SK-N-SH (cell line): ENCODE measurements at places on chromosomes 5 and 9. TPM values are rescaled to one million over a fixed set of nuclear protein-coding genes. Genes with fewer than 3 reads are reported as not detected.

DNA sequence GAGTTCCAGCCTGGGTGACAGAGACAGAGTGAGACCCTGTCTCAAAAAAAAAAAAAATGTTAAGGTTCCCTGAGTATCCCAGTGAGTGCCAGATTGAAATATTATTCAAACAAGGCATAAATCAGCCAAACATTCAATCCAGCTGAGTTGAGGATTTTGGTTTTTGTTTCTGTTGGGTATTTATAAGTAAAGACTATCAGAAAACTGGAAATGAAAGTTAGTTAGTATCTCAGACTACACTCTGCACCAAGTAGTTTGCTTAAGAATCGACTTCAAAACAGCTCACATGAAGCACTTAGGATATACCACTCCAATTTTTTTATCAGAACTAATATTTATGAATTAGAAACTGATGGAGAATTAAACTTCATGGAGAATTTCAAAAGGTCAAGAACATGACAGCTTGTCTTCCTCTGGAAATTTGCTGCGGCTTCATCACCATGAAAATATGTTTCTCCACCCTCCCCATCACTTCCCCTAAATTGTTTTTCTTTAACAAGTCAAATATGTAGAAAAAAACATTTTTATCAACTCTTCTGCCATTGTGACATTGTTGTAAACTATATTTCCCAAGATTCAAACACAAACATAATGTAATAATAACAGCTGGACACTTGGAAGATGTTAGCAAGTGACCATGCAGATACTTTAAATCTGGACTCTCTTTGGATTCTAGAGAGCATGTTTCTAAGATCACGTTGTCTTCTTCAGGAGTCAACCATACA, 110.0 kb upstream of the PTGER4 start:
- DNase-seq = no peak

DNA sequence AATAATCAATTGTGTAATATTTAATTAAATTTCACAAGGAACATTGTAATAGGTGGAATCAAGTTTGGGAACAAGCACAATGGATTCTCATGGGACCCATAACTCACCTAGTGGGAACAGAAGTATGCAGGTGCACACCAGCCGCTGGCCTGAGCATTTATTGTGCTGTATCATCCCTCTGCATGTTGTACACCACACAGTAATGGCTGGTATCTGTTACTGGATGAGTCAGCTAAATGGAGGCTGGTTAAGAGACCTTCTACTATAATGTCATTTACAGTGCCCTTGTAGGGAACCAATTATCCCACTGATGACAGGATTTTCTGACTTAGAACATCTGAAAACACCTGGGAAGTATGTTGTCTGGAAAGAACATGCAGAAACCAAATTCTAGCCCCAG, 3.2 kb upstream of the MAP3K1 start:
- DNase-seq = peak; percentile 31

DNA sequence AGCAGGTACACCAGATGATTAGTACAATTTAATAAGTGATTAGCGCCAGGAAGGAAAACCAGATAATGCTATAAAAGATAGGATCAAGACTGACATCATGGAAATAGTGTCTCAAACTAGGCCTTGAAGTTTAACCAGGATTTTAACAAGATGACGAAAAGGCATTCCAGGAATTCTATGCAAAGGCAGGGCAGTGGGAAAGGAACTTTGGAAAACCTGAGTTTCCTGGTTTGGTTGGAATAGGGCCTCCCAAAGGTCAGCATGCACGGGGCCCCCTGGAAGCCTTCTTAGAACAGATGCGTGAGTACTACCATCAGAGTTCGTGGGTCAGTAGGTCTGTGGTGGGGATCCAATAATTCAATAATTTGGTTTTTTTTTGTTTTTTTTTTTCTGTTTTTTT, 935.2 kb upstream of the DMAC1 start:
- no peak for DNase-seq

DNA sequence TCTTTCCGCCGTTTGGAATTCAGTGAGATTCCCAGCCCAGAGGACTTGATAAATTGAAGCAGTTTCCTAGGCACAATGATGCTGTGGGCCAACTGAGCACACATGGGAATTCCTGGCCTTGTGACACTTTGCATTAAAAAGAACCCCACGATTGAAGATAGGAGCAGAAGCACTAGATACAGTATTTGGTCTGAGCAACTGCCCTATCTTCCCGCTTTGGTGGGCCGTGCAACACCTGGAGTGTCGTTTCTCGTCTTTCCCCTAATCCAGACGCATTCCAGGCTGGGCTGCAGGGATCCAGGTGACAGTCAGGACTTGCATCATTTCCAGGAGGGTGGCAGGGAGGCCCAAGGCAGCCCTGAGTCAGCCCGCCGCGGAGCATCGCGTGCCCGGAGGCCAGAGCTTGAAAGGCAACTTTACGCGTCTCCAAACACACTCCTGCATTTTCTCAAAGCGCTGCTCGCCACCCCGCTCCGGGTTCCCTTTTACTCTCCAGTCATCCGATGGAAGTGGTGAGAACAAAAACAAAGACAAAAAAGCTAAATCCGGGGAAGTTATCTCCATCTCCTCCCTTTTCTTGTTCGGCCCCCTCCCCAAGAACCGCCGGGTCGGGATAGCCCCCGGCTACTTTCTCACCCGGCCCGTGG, 753 bp upstream of the STC2 start:
- DNase-seq = no peak

DNA sequence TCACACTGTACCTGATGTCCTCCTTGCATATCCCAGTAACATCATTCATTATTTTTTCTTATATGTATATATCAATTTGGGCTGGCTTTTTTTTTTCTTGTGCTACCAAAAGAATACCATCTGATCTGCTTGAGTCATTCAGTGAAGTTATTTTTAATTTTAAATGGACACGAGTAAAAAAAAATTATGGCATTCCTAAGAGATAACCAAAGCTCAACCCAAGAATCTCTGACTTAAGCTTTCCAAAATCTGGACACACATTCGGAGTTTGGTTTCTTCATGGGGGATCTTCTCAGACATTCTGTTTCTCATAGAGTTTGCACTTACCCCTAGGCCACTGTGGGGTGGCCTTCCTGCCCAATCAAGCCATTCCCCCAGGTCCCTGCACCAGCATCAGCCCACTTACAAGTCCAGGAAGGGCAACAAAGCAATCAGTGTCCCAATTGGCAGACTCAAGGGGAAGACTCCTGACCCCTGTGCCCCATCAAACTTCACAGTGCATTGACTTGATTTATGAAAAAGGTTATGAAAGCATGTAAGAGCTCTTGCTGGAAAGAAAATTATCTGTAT, 49.2 kb upstream of the SPDL1 start:
- no peak for DNase-seq

GRCh38 chr5:77426670-77427069, 65.4 kb downstream of the WDR41 start:
- no peak for DNase-seq

- no peak for DNase-seq
These were observed 4.0 kb upstream of the TNPO1 start for GRCh38 chr5:72812488-72812887.

- DNase-seq = no peak
These were observed 657.2 kb downstream of the TLE1 start for GRCh38 chr9:81032030-81032572.

DNA sequence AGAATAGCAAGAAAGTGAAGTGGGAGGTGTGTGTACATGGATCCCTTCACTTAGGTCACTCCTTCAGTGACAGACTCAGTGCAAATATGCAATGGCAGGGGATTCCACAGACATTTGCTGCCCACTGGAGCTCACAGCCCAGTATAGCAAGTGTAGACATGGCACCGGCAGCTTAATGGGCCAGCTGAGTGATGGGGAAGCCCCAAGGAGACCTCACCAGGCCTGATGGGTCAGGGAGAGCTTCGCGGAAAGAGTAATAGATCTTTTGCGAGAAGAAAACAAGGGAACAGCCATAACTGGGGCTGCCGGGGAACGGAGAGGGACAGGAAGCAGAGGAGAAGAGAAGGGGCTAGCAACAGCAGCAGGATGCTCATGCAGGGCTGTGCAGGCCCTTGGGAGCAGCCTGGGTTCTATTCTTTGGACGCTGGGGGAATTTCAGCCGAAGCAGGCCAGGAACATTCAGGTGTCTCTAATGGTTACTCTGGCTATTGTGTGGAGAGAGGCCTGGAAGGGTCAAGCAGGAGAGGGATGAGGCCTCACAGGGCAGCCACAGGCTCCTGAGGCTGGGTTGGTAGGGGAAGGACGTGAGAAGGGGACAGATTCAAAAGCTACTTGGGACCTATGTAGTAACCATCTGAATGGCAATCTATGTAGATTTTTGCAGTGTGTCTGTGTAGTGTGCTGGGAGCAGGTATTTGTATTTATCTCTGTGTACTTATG, 27.0 kb downstream of the TCF7 start:
- DNase-seq = no peak

DNA sequence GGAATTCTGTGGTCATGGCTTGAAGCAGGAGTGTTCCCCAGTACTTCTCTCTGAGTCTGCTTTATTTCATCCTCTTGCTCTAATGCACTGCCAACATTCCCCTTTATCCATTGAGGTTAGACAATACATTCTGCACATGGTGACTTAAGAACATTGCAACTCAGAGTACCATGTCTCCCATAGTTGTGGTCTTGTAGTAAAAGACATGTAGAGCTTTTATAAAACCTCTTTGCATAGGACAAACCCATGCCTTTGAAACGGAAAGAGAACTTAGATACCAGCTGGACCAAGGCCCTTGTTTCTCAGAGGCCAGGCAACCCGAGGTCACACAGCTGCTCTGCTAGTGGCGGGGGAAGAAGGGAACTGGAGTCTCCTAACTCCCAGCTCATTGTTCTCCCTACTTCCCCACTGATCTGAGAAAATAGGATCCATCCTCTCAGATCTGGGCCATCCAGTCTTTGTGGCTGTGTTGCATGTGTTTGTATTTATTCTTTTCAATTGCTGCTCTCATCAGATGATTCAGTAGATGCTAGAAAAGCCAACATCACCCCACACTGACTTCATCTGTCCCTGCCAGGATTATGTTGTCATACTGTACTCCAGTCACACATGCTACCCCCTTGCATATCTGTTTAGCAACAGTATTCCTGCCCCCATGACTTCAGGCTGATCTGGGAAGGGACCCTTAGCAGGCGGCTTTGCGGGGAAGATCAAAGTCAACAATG, 236.9 kb downstream of the SAXO1 start:
- DNase-seq = no peak

DNA sequence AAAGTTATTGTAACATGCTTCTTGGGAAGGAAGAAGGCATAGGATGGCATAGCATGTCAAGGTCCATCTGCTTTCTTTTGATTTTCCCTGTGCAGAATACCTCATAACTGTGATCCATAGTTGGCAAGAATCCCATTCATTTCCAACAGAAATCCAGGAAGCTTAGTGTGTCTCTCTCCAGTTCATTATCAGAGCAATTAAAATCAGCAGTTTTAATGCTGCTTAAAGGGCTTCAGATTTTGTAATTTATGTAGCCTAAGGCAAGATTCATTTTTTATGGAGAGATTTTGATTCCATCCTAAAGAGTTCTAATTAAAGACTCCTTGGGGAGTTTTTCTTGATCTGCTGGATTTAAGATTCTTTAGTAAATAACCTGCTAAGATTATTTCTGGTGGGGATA, 560.1 kb downstream of the PDE4D start:
- DNase-seq = no peak

DNA sequence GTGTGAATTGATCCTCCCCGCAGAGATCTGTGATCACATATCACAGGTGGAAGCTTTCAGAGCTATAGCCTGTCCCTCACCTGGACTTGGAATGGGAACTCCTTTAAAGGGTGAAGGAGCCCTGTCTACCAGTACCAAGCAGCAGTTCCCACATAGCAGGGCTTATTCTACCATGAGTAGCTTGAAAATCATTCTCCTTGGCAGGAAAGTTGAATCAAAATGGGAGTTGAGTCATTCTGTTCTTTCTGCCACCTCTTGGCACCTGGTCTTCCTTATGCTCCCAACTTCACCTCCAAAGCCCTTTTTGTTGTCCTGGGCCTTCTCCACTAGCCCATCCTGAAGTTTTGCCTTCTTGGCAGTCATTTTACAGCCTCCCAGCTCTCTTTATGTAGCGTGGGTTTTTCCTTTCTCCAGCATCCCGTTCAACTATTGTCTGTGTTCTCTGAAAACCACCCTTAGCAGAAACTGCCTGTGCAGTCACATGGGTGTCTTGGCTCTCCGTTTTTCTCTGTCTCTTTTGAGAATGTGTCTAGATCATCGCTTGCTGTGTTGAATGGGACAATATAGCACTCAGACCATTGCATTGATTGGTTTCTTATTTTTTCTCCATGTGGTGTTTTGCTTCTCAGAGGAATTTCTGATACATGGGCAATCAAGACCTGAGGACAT, 222.2 kb downstream of the AOPEP start:
- no peak for DNase-seq

GRCh38 chr5:94103514-94104245, 362.3 kb upstream of the POU5F2 start:
- no peak for DNase-seq

GRCh38 chr5:131214609-131215227, 44.0 kb downstream of the LYRM7 start:
- DNase-seq = peak; percentile 21

- no peak for DNase-seq
These were observed 60.6 kb downstream of the DIAPH1 start for GRCh38 chr5:141558150-141558549.

DNA sequence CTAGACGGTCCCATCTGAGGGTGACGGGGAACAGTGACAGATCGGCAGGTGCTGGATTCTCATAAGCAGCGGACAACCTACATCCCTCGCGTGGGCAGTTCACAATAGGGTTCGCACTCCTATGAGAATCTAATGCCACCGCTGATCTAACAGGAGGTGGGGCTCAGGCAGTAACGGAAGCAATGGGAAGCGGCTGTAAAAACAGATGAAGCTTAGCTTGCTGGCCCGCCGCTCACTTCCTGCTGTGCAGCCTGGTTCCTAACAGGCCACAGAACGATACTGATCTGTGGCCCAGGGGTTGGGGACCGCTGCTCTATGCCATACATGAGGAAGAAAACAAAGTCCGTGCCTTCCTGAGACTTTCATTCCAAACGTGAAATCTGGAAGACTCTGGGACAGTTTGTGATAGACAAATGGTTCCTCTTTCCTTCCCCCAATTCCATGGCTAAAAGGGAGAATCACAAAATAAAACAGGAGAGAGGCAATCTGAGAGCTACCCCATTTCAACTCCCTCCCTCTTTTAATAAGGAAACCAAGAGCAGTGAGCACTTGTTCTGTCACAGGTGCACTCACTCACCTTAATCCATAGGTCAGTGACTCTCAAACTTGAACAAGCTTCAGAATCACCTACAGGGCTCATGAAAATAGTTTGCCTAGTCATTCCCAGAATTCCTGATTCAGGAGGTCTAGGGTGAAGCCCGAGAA, 12.1 kb downstream of the PDCL start:
- DNase-seq = no peak

PLEKHG4B gene
- polyA plus RNA-seq = 0.18 and 0.21 TPM in 2 replicates

TRMO gene
- polyA plus RNA-seq = 8.1 and 11.8 TPM in 2 replicates

SLC46A2 gene
- not detected in 2 replicates for polyA plus RNA-seq

SPINK13 gene
- polyA plus RNA-seq = not detected in 2 replicates

GLRA1 gene
- polyA plus RNA-seq = not detected in 2 replicates

DNAJC21 gene
- 8.8 and 9.7 TPM in 2 replicates for polyA plus RNA-seq

PCDHA7 gene
- polyA plus RNA-seq = 0.15 and 0.16 TPM in 2 replicates

RANBP17 gene
- polyA plus RNA-seq = 6.0 and 8.1 TPM in 2 replicates

CYLC2 gene
- polyA plus RNA-seq = not detected in 2 replicates

SPINK7 gene
- not detected in 2 replicates for polyA plus RNA-seq

MLANA gene
- polyA plus RNA-seq = not detected in 2 replicates
